Endodermal cell (in vitro differentiated cells): ENCODE measurements at places on chromosomes 5 and 9. TPM values are rescaled to one million over a fixed set of nuclear protein-coding genes. Genes with fewer than 3 reads are reported as not detected.
A peak's percentile ranks its signal among the peaks of the same experiment; 100 is the strongest.

- no peaks in the 10 kb centered on the region for H3K36me3 ChIP-seq
- no peaks in the 10 kb centered on the region for H3K4me1 ChIP-seq
- no peak for DNase-seq
- H3K4me3 ChIP-seq, result no peak overlapping the region
- H3K27ac ChIP-seq, result no peak overlapping the region
- no peaks in the 10 kb centered on the region for H3K27me3 ChIP-seq
Observed at GRCh38 chr5:142527234-142527633, 158.7 kb downstream of the FGF1 start.

DNA sequence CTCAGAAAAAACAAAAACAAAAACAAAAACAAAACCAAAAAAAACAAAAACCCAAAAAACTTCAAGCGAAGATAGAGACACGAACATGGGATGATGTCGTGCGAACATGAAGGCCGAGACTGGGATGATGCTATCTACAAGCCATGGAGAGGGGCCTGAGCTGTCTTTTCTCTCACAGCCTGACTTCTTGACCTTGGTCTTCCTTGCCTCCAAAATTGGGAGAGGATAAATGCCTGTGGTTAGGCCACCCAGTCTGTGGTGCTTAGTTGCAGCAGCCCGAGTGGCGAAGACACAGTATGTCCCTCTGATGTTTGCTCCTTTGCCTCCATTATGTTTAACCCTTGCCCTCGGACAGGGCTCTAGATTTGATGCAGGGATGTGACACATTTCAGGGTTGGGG is 130.4 kb upstream of the BASP1 start:
- H3K36me3 ChIP-seq, result no peaks in the 10 kb centered on the region
- H3K27me3 ChIP-seq, result no peaks in the 10 kb centered on the region
- no peak for DNase-seq

GRCh38 chr5:3303777-3304176 is 291.9 kb upstream of the IRX1 start:
- H3K4me1 ChIP-seq, result no peaks in the 10 kb centered on the region
- H3K27ac ChIP-seq, result no peak overlapping the region
- no peaks in the 10 kb centered on the region for H3K36me3 ChIP-seq
- no peaks in the 10 kb centered on the region for H3K27me3 ChIP-seq
- H3K4me3 ChIP-seq, result no peak overlapping the region
- DNase-seq, result peak; percentile 0

- no peak overlapping the region for H3K27ac ChIP-seq
- peaks cover 3% of the 10 kb centered on the region for H3K4me1 ChIP-seq
- H3K36me3 ChIP-seq, result no peaks in the 10 kb centered on the region
- H3K4me3 ChIP-seq, result no peak overlapping the region
- DNase-seq, result no peak
Observed at GRCh38 chr5:149280802-149281201, 9.1 kb downstream of the AFAP1L1 start.

DNA sequence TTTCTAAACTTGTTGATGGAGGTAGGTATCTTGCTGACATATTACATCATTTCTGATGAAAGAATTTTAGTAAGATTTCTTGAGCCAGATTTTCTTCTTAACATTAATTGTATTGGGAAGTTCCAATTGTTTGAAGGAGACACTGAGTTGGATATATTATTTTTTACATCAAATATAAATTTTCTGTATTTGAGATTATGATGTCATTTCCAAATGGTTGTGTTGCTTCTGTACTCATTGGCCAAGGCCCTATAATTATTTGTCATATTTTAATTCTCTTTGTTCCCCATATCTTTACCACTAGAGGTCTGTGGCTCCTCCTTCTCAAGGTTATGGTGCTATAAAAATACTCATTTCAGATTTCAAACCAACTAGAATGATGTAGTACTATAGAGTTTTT is 53.4 kb downstream of the ITGA1 start:
- H3K36me3 ChIP-seq, result no peaks in the 10 kb centered on the region
- no peaks in the 10 kb centered on the region for H3K27me3 ChIP-seq
- H3K4me3 ChIP-seq, result no peak overlapping the region
- DNase-seq, result no peak
- H3K27ac ChIP-seq, result no peak overlapping the region

- H3K4me1 ChIP-seq, result peaks cover 3% of the 10 kb centered on the region
- no peak for DNase-seq
- no peaks in the 10 kb centered on the region for H3K36me3 ChIP-seq
- H3K27me3 ChIP-seq, result no peaks in the 10 kb centered on the region
Observed at GRCh38 chr9:28678097-28678496, 1104.8 kb upstream of the C9orf72 start.

GRCh38 chr5:40223884-40224402 is 455.8 kb upstream of the PTGER4 start:
- no peak overlapping the region for H3K4me3 ChIP-seq
- peaks cover 5% of the 10 kb centered on the region for H3K4me1 ChIP-seq
- no peak for DNase-seq
- H3K36me3 ChIP-seq, result no peaks in the 10 kb centered on the region
- H3K27ac ChIP-seq, result no peak overlapping the region
- no peaks in the 10 kb centered on the region for H3K27me3 ChIP-seq

The KIF4B gene
- total RNA-seq, result 0.14 TPM in 1 of 2 replicates, not detected in the other

The PCSK1 gene
- total RNA-seq, result not detected in 3 replicates

The SPINK6 gene
- total RNA-seq, result not detected in 3 replicates
